ENCODE measurements at places on chromosomes 7 and 10. TPM values are rescaled to one million over a fixed set of nuclear protein-coding genes. Genes with fewer than 3 reads are reported as not detected.

DNA sequence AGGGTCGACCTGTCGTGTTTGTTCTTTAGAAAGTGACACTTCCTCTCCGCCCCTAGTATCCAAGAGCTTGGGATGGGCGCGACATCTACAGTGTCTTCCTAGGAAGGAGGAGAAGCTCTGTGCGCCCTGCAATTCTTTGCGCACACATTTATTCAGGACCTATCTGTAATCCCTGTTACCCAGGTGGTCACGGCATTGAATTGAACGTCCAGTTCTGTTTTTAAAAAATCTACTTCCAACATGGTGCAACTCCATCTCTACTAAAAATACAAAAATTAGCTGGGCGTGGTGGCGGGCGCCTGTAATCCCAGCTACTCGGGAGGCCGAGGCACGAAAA, 606 bp upstream of the LAMB1 start:
- H3K4me3 ChIP-seq: peak overlapping the region; percentile 53
- peak overlapping the region; percentile 60 for H3K27ac ChIP-seq
- H3K27me3 ChIP-seq: no peaks in the 10 kb centered on the region
- H3K4me1 ChIP-seq: no peaks in the 10 kb centered on the region

DNA sequence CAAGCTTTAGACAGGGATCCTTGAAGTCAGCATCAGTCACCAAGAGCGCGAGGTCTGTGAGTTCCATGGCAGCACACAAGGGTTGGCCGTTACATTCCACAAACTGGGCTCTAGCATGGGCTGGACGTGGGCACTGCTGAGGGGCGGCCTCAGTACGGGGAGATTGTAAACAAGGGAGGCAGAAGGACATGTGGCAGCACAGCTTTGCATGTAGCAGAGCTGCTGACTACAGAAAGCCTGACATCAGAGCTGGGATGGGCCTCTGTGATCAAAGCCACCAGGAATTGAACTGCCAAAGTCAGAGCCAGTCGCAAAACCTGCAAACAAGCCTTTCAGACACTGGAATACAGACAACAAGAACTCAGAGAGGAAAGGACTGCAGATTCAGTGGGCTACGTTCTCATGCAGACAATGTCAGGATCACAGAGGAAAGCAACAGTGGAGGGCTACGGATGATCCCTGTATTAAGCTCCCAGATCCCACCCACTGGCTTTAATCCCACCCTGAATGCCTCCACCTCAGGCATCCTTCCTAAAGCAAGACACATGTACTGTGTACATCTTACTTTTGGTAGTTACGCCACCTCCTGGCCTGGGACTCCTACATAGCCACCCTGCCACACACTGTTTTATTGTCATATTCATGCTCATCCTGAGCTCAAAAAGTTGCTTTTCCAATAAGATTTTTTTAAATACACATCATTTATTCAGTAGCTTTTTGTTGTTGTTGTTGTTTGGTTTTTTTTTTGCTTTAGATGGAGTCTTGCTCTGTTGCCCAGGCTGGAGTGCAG, 291.1 kb upstream of the IMMP2L start:
- no peak for DNase-seq
- no peaks in the 10 kb centered on the region for H3K27me3 ChIP-seq
- H3K27ac ChIP-seq: no peak overlapping the region
- H3K4me3 ChIP-seq: no peak overlapping the region
- no peaks in the 10 kb centered on the region for H3K36me3 ChIP-seq
- H3K4me1 ChIP-seq: no peaks in the 10 kb centered on the region

DNA sequence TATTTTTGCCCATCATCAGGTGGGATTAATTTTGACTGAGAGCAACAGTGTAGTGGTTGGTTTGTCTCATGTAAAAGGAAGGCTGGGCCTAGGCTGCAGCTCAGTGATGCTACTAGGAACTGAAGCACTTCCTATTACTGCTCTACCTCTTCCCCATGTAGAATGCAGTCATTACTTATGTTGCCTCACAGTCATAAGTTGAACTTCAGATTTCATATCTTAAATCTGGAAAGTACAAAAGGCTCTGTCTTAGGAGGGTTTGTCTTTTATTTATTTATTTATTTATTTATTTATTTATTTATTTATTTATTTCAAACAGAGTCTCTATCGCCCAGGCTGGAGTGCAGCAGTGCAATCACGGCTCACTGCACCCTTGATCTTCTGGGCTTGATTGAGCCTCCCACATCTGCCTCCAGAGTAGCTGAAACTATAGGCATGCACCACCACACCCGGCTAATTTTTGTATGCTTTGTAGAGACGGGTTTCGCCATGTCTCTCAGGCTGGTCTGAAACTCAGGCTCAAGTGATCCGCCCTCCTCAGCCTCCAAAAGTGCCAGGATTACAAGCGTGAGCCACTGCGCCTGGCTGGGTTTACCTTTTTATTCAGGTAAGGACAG, 721.7 kb upstream of the GALNT17 start:
- H3K27ac ChIP-seq: no peak overlapping the region
- H3K27me3 ChIP-seq: no peaks in the 10 kb centered on the region
- H3K36me3 ChIP-seq: no peaks in the 10 kb centered on the region
- no peak overlapping the region for H3K4me3 ChIP-seq
- no peak for DNase-seq

DNA sequence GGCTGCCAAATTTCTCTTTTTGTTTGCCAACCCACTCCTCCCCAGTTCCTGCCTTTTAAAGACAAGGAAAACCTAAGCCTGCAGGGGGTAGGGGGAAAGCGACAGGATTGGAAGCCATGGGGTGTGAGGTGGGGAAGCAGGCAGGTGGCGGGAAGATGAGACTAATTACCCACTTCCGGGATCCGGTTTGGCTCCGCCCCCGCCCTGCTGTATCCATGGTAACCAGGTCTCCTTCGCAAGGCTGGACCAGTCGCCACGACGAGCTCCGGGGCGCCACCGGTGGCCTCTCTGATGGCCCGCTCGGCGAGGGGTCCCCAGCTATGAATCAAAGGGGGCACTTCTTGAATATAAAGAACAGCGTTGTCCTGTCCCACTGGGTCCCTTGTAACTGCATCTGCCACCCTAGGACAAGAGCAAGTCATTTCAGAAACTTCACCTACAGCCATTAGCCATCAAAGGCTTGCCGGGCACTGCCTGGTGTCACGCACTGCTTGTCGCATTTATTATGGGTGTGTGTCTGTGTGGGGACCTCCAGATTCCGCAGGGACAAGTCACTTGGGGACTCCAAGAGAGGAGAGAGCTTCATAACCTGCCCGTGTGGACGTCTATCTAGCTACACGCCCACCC, 55.4 kb upstream of the LMTK2 start:
- no peaks in the 10 kb centered on the region for H3K36me3 ChIP-seq
- no peaks in the 10 kb centered on the region for H3K4me1 ChIP-seq
- H3K4me3 ChIP-seq: no peak overlapping the region

GRCh38 chr7:73829505-73829904, 1.3 kb upstream of the CLDN4 start:
- H3K27me3 ChIP-seq: no peaks in the 10 kb centered on the region
- no peak overlapping the region for H3K4me3 ChIP-seq
- no peak for DNase-seq
- no peaks in the 10 kb centered on the region for H3K36me3 ChIP-seq
- no peak overlapping the region for H3K27ac ChIP-seq

DNA sequence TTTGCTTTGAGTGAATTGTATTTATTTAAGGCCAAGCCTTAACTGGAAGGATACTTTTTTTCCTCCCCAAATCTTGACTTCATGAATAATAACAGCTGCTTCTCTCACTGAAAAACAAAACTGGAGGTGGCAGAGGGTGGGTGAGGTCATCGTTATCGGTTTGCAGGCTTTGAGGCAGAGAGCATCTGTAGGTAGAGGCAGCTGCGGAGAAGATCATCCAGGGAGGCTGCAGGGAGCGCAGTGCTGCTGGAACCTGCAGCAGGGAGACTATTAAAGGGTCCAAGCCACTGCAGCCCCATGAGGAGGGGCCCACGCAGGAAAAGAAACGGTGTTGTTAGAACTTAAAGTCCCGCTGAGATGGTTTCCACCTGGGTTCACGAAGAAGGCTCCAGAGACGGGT, 112.1 kb upstream of the SDK1 start:
- DNase-seq: no peak
- no peaks in the 10 kb centered on the region for H3K4me1 ChIP-seq
- H3K27me3 ChIP-seq: no peaks in the 10 kb centered on the region
- H3K36me3 ChIP-seq: no peaks in the 10 kb centered on the region

GRCh38 chr10:20990604-20991003, 93.5 kb upstream of the NEBL start:
- no peak for DNase-seq
- no peaks in the 10 kb centered on the region for H3K27me3 ChIP-seq
- H3K4me1 ChIP-seq: peaks cover 29% of the 10 kb centered on the region
- H3K27ac ChIP-seq: no peak overlapping the region
- H3K4me3 ChIP-seq: no peak overlapping the region
- no peaks in the 10 kb centered on the region for H3K36me3 ChIP-seq

- DNase-seq: no peak
- H3K27me3 ChIP-seq: no peaks in the 10 kb centered on the region
- H3K4me3 ChIP-seq: no peak overlapping the region
- H3K36me3 ChIP-seq: no peaks in the 10 kb centered on the region
- no peak overlapping the region for H3K27ac ChIP-seq
Observed at GRCh38 chr10:113960617-113961181, 83.0 kb upstream of the ADRB1 start.

- no peak overlapping the region for H3K27ac ChIP-seq
- no peaks in the 10 kb centered on the region for H3K27me3 ChIP-seq
- DNase-seq: no peak
- no peak overlapping the region for H3K4me3 ChIP-seq
- no peaks in the 10 kb centered on the region for H3K36me3 ChIP-seq
Observed at GRCh38 chr7:98278936-98279335, 2.5 kb upstream of the BRI3 start.

- H3K4me3 ChIP-seq: no peak overlapping the region
- no peak overlapping the region for H3K27ac ChIP-seq
- H3K27me3 ChIP-seq: no peaks in the 10 kb centered on the region
Observed at GRCh38 chr7:135704074-135704473, 23.9 kb downstream of the SLC13A4 start.

DNA sequence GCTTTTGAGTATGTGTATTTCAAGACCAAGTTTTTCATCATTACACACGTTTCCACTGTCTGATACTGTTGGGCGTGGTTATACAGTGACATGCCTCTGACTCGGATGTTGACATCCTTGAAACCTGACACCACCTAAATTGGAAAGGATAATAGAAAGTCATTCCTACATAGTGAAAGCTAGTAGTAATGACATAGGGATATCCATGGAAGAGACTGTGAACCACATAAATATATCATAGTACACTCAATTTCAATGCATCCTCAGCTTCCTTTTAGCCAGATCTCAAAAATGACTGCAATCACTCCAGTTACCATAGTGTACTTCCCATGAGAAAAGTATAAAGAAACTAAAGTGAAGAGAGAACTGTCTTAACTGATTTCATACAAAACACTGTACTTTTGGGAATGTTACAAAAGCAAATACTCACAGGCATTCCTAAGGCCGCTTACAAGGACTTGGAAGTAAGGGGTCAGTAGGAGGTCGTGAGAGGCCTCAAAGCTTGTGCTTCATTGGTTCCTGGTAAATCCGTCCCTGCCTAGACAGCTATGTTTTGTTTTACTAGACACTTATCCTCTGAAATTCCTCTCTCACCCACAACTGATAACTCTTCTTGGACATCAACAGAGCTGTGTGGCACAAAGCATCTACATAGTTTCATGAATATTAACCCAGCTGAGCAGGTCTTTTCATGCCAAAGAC, 71.8 kb upstream of the VWDE start:
- H3K27me3 ChIP-seq: no peaks in the 10 kb centered on the region
- H3K4me1 ChIP-seq: no peaks in the 10 kb centered on the region
- no peaks in the 10 kb centered on the region for H3K36me3 ChIP-seq
- no peak for DNase-seq

GRCh38 chr7:26318921-26319320, 27.3 kb downstream of the SNX10 start:
- no peak for DNase-seq
- H3K36me3 ChIP-seq: no peaks in the 10 kb centered on the region
- H3K27ac ChIP-seq: no peak overlapping the region
- H3K27me3 ChIP-seq: no peaks in the 10 kb centered on the region
- no peak overlapping the region for H3K4me3 ChIP-seq

GRCh38 chr7:91239772-91240171, 24.5 kb upstream of the FZD1 start:
- no peaks in the 10 kb centered on the region for H3K36me3 ChIP-seq
- no peaks in the 10 kb centered on the region for H3K27me3 ChIP-seq
- DNase-seq: no peak
- H3K4me3 ChIP-seq: no peak overlapping the region

DNA sequence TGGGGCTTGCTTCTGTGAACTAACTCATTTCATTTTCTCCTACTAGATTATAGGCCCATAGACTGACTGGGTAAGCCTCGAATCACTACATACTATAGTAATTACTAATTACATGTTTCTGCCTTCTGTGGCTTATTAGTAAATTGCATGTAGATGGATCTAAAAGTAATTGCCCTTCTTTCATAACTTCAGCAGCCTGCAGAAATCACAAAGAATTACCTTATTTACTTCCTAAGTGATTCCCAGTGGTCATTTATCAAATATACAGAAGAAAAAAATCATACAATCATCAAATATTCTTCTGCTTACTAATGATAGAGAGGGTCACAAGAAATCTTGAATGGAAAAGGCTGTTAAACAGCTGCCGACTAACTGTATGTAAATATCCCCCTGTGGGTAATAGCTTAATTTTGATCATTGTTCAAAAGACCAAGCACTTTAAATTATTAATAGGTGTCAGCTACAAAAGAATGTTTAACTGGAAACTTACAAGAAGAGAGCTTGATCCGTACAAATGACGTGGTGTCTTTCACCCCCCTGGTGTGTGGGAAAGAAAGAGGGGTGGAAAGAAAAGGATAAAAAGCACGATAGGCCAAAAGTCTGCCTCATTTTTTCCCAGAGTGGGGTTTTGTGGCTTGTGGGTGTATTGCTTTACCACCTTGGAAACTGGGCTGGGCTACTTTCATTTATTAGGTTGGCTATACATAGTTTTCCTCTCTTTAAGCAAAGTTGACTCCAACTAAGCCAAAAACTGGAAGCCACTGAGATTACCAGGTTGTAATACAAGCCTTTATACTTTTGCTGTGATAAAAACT, 361.8 kb upstream of the ZMIZ1 start:
- no peak overlapping the region for H3K27ac ChIP-seq
- H3K4me1 ChIP-seq: no peaks in the 10 kb centered on the region
- H3K27me3 ChIP-seq: no peaks in the 10 kb centered on the region
- no peaks in the 10 kb centered on the region for H3K36me3 ChIP-seq
- no peak overlapping the region for H3K4me3 ChIP-seq
- no peak for DNase-seq

GRCh38 chr10:123655751-123656150, 10.4 kb upstream of the GPR26 start:
- H3K36me3 ChIP-seq: no peaks in the 10 kb centered on the region
- H3K27me3 ChIP-seq: no peaks in the 10 kb centered on the region
- H3K4me3 ChIP-seq: no peak overlapping the region
- DNase-seq: no peak

- H3K27me3 ChIP-seq: no peaks in the 10 kb centered on the region
- H3K4me1 ChIP-seq: peaks cover 10% of the 10 kb centered on the region
- peaks cover 3% of the 10 kb centered on the region for H3K36me3 ChIP-seq
- H3K27ac ChIP-seq: no peak overlapping the region
- no peak overlapping the region for H3K4me3 ChIP-seq
Observed at GRCh38 chr7:43872406-43873110, 3.2 kb upstream of the MRPS24 start.

GRCh38 chr7:10637991-10638390, 335.7 kb upstream of the PHF14 start:
- H3K36me3 ChIP-seq: no peaks in the 10 kb centered on the region
- no peaks in the 10 kb centered on the region for H3K27me3 ChIP-seq
- H3K27ac ChIP-seq: no peak overlapping the region
- DNase-seq: no peak
- no peak overlapping the region for H3K4me3 ChIP-seq
- peaks cover 8% of the 10 kb centered on the region for H3K4me1 ChIP-seq

Gene EGR2
- 1.3 TPM for total RNA-seq

Gene VPS41
- total RNA-seq: 30.7 TPM

Gene TFR2
- total RNA-seq: 414 TPM

Gene CNTNAP2
- total RNA-seq: 4.0 TPM

All from right lobe of liver (tissue), 6 donors.